Activated CD4-positive, alpha-beta T cell treated with anti-CD3 and anti-CD28 coated beads, Interleukin-2, amount 50 U/mL, for 24 hours (primary cell): ENCODE measurements at places on chromosomes 7 and 10.

DNA sequence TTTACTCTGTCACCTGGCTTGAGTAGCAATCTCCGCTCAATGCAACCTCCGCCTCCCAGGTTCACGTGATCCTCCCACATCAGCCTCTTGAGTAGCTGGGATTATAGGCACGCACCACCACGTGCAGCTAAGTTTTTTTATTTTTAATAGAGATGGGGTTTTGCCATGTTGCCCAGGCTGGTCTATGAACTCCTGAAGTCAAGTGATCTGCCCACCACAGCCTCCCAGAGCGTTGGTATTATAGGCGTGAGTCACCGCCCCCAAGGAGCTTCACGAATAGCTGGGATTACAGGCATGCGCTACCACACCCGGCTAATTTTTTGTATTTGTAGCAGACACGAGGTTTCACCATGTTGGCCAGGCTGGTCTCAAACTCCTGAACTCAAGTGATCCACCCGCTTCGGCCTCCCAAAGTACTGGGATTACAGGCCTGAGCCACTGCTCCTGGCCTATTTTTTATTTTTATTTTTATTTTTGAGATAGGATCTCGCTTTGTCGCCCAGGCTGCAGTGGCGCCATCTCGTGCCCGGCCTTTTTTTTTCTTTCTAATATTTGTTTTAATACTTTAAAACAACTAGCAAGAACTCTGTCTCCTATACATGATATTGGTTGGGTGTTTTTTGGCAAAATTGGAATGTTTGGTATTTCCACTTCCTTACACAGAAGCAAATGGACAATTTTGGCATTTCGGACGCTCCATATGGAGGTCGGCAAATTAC, 1.1 kb downstream of the EFCAB10 start:
- DNase-seq, result no peak

- DNase-seq, result no peak
Observed at GRCh38 chr7:139618482-139619366, 95.2 kb downstream of the CLEC2L start.

DNA sequence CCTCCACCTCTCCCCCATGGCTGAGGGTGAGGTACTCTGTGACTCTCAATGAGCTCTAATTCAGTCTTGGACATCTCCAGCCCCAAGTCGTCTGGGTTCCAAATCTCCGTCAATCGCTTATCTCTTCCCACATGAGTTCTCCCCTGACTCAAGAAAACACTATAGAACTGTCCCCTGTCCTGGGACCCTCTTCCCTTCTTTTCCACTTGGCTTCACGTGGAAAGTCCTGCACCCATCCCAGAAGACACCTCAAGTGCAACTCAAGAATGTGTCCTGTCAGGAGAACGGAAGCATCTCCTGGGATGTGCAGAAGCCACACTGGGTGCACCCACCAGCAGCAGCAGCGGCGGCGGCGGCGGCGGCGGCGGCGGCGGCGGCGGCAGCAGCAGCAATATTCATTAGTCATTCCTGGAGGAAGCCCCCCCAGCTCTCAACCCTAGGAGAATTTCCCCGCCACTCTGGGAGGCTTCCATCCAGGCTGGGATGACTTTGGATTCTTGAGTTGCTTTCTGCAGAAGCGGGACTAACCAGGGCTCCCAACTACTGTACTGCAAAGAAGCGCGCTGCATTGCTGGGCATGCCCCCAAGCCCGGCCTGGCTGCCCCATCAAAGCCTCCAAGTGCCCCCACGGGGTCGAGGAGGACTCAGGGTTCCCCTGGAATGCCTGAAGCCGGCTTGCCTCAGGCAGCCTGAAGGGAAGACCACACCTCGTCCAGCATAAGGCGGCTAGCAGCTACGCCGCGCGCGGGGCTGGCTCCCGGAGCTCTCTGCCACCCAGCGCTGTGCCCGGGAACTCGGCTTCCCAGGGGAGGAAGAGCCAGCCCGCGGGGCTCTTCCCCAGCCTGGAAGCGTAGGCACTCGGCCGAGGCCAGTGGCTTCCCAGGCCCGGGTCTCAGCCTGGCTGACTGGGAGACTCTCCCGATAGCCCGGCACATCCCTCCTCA, 1.0 kb downstream of the CRTAC1 start:
- DNase-seq, result no peak

DNA sequence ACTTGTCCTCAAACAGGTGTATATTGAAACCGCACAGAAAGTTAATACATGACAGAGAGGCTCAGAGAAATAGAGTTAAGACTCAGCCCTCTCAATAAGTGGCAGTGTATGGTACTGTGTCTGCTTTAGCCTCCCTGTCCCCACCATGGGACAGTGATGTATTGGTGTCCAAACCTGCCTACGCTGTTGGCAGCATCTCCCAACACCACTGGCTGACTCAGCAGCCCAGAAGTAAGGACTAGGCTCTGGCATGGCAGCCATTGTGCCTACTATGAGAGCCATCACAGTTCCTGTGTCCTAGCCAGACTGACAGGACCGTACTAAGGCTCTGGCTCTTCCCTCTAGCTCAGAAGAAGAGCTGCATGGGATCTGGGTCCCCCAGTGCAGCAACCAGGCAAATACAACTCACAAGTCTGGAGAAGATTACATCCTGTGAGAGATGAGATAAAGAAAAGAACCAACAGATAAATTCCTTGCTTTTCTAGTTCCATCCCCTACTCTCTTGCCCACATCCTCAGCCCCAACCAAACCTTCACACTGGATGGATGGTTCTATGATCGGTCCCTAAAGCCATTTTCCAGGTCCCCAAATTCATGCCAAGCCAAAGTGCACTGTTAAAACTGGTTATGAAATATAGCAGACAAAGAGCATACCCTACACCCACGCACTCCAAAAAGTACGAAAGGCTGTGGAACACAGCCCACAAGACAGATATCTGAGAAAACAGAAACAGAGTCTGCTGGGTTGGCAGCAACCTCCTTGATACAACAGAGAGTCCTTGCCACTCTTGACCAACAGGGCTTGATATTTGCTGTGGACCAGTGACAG, 44.1 kb upstream of the DMTF1 start:
- DNase-seq, result no peak

GRCh38 chr10:99435986-99436638, 5.7 kb upstream of the GOT1 start:
- peak; percentile 10 for DNase-seq

- DNase-seq, result no peak
Observed at GRCh38 chr10:107733328-107734130, 569.0 kb upstream of the SORCS1 start.

DNA sequence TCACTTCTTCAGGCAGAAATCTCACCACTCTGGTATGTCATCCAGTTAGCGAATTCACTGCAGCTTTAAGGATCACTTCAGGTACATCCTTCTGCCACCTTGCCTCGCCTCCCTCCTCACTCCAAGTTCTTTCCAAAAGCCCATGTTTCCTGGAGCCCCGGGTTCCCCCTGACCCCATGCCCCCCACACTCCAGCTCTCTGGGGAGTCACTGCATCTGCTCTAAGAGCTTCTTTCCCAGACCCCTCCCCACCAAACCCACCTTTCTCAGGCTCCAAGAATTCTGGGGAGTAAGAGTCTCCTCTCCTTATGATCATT, 969.5 kb upstream of the ZNF722 start:
- DNase-seq, result no peak

- DNase-seq, result no peak
Observed at GRCh38 chr7:79352323-79352722, 101.1 kb downstream of the MAGI2 start.

DNA sequence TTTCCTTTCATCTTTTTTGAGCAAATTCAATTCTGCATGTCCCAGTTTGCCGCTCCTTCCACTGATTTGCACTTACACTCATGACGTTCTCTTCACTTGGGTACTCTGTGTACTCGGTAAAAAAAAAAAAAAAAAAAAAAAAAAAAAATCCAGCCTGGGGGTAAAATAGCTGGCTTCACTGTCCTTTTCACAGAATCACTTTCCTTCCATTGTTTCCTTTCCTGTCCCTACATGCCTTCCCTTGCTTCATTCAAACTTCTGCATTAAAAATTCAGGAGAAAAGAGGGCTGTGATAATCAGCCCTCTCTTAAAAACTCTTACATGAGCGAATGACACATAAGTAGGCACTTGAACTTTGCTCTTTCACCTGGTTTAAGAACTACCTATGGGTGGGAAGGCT, 8.7 kb downstream of the ANKRD1 start:
- no peak for DNase-seq

- DNase-seq, result no peak
Observed at GRCh38 chr7:44970523-44971051, 8.2 kb downstream of the MYO1G start.

DNA sequence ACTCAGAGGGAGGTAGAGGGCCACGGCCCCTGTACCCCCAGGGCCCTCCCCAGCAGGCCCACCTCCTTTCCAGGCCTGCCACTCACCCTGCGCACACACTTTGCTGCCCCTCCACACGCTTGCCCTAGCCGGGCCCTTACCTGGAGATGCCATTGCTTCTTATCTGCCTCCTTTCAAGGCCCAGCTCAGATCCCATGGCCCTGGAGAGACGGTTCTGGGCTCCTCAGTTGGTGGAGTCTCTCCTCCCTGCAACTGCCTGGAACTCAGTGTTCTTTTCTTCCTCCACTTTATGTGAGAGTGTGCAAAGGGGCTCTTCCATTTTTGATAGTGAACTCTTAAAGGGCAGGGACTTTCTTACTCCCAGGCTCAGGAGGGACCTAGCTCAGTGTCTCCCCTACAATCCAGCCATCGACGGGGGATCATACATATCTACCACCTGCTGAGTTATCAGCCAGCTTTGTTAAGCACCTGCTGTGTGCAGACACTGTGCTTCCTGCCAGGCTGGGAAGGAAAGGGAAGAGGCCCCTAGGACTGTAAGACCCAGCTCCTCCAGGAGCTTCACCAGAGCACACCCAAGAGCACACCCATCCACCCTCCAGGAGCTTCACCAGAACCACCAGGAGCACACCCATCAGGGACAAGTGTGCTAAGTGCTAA, 89.3 kb upstream of the MACROH2A2 start:
- no peak for DNase-seq

DNA sequence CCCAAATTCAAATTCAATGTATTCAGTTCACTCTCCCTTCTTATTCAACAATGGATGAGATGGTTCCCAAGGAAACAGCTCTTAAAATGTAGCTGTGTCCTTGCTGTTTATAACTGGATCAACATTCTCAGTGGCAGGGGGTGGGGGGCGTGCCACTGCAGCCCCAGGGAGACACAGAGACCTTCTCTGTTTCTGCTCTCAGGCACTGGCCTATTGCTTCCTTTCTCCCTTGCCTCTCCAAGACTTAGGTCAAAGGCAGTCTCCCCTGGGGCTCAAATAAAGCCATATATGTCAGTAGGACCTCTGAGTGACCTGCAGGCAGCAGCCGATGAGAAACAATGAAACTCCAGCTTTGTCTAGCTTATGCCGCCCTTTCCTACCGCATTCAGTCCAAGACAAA, 20.7 kb downstream of the VSTM4 start:
- DNase-seq, result no peak

GRCh38 chr7:36982766-36983165, 258.5 kb upstream of the AOAH start:
- DNase-seq, result no peak

DNA sequence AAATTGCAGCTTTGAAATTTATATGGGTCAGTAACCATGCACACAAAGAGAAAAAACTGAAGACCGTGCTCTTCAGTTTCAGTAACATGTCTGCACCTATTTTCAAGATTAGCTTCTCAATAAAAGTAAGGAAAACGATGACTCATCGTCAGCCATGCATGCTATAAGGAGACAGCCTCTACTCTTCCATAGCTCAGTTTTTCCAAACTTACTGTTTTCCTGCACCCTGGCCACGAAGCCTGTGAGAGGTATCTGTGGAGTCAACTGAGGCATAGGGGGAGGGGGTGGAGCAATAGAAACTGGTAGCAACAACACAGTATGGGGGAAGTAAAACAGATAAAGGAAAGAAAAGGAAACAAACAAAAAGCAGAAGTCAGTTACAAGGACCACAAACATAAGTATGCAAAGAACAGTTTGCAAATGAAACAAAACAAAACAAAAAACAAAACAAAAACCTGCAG, 58.0 kb downstream of the PDSS1 start:
- DNase-seq, result no peak

- no peak for DNase-seq
Observed at GRCh38 chr7:157825325-157825724, 488.5 kb downstream of the DNAJB6 start.

GRCh38 chr10:14560274-14560673, 214.4 kb downstream of the FAM107B start:
- peak; percentile 77 for DNase-seq

- no peak for DNase-seq
Observed at GRCh38 chr7:79823246-79823951, 311.2 kb upstream of the GNAI1 start.

- no peak for DNase-seq
Observed at GRCh38 chr10:77156406-77156879, 481.2 kb downstream of the KCNMA1 start.

GRCh38 chr10:76150139-76150875, 718.9 kb downstream of the LRMDA start:
- DNase-seq, result no peak

DNA sequence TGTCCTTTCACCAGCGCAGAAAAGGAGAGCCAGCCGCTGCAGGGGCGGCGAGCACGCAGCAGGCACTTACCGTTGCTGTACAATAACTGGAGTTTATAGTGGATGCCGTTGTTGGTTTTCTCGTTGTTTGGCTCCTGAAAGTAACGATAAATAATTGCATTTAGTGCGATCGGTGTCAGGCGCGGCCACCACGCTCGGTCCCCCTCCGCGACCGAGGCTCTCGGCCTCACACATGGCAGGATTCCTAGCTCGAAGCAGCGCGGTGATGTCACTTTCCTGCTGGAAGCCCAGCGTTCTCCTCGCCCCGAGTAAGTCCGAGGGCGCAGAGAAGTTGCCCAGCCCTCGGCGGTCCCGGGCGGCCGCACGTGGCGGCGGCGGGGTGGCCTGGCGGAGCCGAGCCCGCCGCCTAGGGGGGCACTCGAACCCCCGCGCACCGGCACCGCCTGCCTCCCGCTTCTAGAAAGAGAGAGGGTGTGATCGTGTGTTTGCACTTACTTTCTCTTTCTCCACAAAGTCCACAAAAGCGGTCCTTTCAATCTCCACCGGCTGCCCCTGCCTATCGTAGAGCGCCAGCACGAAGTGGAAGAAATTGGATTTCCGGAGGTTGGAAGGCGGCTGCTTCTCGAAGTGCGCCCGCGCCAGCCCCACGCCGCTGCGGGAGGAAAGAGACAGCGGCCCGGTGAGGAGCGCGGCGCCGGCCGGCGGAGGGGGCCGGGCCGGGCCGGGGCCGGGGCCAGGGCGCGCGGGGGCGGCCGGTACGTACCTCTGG, 1.0 kb downstream of the EBF3 start:
- no peak for DNase-seq

DNA sequence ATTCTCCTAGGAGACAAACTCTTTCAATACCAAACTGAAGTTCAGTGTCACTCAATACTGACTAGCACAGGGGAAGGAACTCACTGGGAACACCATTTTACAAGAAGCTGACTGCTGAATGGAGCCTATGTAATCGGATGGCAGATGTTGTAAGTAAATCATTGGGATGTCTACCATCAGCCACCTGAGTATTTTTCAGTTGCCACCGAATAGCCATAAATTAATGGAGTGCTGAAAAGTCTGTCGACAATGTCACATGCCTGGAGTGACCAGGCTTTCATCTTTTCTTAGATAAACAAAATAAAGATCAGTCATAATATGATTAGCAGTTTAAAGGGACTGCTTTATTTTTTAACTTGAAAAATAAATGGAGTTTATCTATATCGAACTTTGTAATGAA, 145.9 kb upstream of the SEMA3E start:
- DNase-seq, result no peak

GRCh38 chr10:111996103-111996502, 187.5 kb downstream of the GPAM start:
- no peak for DNase-seq

GRCh38 chr10:129850790-129851189, 113.3 kb downstream of the EBF3 start:
- no peak for DNase-seq
